ENCODE measurements at places on chromosomes 12 and 14. TPM values are rescaled to one million over a fixed set of nuclear protein-coding genes. Genes with fewer than 3 reads are reported as not detected.

IL31 gene
- total RNA-seq, result not detected

IKZF4 gene
- 1.5 TPM for total RNA-seq

SAMD4A gene
- total RNA-seq, result 7.6 TPM

DNA sequence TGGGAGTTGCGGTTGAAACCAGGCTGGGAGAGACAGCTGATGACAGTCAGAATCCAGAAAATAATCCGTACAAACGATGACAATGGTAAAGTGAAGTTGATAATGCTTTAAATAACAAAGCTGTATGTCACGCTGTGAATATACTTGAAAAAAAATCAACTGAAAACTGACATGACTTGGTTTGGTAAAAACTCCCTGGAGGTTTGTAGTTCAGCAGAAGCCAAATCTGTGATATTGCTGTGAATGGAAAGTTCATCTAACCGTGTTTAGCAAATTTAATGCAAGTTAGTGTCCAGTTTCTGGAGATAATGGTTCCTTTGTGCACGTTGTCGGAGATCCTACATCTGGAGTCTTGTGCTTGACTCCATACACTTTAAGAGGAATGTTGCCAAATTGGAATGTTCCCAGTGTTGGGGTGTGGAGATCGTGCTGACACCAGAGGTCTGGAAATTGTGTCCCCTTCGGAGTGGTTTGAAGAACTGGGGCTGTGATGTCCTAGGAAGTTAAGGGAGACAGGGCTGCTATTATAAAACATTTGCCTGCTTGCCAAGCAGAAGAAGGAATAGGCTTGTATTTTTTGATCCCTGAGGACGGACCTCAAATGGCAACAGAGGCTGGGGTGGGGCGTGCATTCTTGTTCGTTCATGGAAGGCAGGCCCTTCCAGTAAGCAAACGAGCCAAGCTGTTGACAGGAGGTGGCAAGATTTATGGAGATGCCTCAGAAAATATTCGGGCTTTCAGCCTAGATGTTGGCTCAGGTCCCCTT lies 30.6 kb downstream of the PPFIBP1 start:
- DNase-seq, result no peak
